ENCODE measurements at places on chromosomes 13 and 19.

DNA sequence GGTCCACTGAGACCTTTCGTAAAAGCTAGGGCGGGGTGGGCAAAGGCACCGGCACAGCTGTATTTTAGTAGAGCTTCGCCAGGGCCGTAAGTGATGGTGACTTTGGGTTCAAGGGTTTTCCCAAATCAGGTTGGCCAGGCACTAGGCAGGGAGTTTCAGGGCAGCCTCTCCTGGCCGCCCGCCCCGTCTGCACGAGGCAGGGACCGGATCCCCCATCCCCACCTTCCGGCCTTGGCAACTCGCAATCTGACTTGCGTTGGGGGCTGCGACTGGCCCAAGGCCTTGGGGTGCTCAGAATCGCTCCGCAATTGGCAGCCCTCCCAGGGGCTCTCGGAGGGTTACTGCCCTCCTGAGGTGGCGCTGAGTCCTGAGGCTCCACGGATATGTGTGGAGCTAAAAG, 4.1 kb upstream of the ZIC5 start:
- DNase-seq: no peak

- DNase-seq: no peak
These were observed 228.2 kb downstream of the LHFPL6 start for GRCh38 chr13:39374741-39375189.

- no peak for DNase-seq
These were observed 9.0 kb upstream of the JUND start for GRCh38 chr19:18290302-18291018.

- no peak for DNase-seq
These were observed 19.5 kb upstream of the TRPC4 start for GRCh38 chr13:37889102-37889501.

GRCh38 chr19:43780706-43781525, at the start of gene KCNN4:
KCNN4 (minus strand) TSS chr19:43780973; CDS start chr19:43780861, 112 bp downstream.
- DNase-seq: no peak

DNA sequence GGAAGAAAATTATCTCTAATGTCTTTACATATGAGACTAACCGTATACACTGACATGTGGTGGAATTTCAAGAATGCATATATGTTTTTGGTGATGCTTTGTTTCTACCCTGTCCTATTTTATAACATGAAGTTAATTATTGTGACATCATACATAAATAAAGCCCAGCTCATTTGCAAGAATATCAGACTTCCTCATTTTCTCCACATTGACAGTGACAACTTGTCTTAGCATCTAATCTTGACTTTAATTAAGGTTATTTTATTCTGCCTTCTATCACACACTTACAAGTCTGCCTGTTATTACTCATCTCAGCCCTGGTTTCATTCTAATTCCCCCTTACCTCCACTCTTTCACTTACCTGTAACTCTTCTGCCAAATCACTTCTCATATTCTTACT, 140.6 kb upstream of the STARD13 start:
- DNase-seq: no peak
